Transverse colon (tissue), 4 donors: ENCODE measurements at places on chromosomes 1 and 21. TPM values are rescaled to one million over a fixed set of nuclear protein-coding genes. Genes with fewer than 3 reads are reported as not detected.

LCE1B gene
- total RNA-seq: not detected

TTC39A gene
- 96.1 TPM for total RNA-seq

KRTAP12-2 gene
- not detected for total RNA-seq

TNFRSF9 gene
- total RNA-seq: not detected

MPL gene
- not detected for total RNA-seq

FCRL2 gene
- total RNA-seq: 0.37 TPM

HOOK1 gene
- total RNA-seq: 20.6 TPM

BCL10 gene
- 54.6 TPM for total RNA-seq

ADGRL2 gene
- total RNA-seq: 11.5 TPM

PRRX1 gene
- total RNA-seq: 3.0 TPM

SLC44A3 gene
- 20.6 TPM for total RNA-seq

EFNA3 gene
- 7.4 TPM for total RNA-seq

YOD1 gene
- total RNA-seq: 14.1 TPM

PTGER3 gene
- total RNA-seq: 25.8 TPM

TBX19 gene
- 2.9 TPM for total RNA-seq

CFAP107 gene
- total RNA-seq: not detected

NEK7 gene
- total RNA-seq: 40.4 TPM

SH3GLB1 gene
- total RNA-seq: 74.0 TPM

LDLRAD1 gene
- total RNA-seq: not detected

ZNF683 gene
- not detected for total RNA-seq

FOXD3 gene
- not detected for total RNA-seq

KLHDC9 gene
- 16.9 TPM for total RNA-seq

CHI3L1 gene
- total RNA-seq: 23.2 TPM

NID1 gene
- 66.6 TPM for total RNA-seq

IGSF21 gene
- not detected for total RNA-seq

GUCA2A gene
- 3.2 TPM for total RNA-seq

MOB3C gene
- 20.6 TPM for total RNA-seq

SH2D2A gene
- 5.9 TPM for total RNA-seq

EDN2 gene
- total RNA-seq: 3.8 TPM

C4BPB gene
- 16.8 TPM for total RNA-seq

LCE2C gene
- total RNA-seq: not detected

NCF2 gene
- total RNA-seq: 5.7 TPM

TGFBR3 gene
- total RNA-seq: 67.0 TPM

LRRC8B gene
- total RNA-seq: 7.1 TPM

DHRS3 gene
- total RNA-seq: 122 TPM

RHEX gene
- not detected for total RNA-seq

DPYD gene
- 34.8 TPM for total RNA-seq

TNFRSF25 gene
- 38.9 TPM for total RNA-seq

NUAK2 gene
- total RNA-seq: 27.4 TPM

LCE3D gene
- not detected for total RNA-seq

UMODL1 gene
- total RNA-seq: 0.16 TPM

LCE6A gene
- not detected for total RNA-seq

UBE4B gene
- 59.1 TPM for total RNA-seq

SLC16A4 gene
- not detected for total RNA-seq

PSMB2 gene
- total RNA-seq: 23.7 TPM

LINGO4 gene
- total RNA-seq: 0.48 TPM

ASB17 gene
- not detected for total RNA-seq
